ENCODE measurements at places on chromosomes 5 and 9. TPM values are rescaled to one million over a fixed set of nuclear protein-coding genes. Genes with fewer than 3 reads are reported as not detected.

DNA sequence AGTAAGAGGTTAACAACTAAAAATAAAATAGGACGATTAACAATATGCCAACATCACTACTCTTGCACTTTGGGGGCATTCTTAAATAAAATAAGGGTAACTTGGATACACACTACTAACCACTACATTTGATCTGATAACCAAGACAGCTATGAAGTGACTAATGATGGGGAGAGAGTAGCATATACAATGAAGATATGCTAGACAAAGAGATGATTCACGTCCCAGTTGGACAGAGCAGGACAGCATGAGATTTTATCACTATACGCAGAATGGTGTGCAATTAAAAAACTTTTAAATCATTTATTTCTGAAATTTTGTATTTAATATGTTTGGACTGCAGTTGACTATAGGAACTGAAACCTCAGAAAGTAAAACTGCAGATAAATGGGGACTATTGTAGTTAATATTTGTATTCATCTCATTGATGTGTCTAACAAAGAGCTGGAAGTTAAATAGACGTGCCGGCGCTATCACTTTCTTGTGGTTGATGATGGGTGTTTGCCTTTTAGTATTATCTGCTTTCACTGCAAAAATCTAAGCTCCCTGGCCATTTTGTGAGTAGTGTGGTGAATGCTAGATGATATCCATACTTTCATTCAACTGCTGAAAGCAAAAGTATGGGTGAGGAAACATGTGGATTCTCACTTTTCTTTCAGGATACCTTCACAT, 18.7 kb downstream of the GIN1 start:
- DNase-seq, result no peak

DNA sequence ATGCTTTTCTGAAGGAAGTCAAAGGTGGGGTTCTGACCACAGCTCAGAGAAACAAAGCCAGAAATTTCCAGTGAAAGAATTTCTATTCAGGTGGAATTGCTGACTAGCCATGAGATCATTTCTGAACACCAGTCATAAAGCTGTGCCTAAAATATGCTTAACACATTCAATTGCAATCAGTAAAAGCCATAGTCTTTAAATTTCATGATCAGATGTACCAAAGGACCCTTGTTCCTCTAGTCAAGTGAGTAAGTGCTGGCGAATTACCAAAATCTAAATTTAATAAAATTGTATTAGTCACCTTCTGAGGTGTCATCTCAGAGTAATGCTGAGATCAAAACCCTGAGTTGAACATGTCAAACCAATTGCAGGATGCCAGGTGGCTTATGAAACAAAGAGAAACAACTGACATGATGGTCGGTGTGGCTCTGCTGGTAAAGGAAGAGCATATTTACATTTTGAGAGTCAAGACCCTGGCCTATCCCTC, 334.2 kb upstream of the CCNH start:
- DNase-seq, result no peak

DNA sequence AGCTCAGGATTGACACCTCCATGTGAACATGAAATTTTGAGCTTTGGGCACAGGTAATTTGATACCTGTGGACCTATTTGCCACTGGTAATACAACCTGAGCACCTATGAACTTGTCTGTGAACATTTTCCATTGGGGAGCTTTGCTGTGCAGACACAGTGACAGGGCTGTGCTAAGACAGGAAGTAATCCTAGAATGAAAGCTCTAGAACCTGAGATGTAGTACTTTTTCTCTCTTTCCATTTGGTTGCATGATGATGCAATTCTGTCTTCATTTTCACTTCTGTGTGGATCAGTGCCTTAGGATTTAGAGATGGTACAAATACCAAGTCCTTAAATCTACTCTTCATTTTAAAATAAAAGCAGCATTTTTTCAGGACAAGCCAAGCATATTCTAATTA, 216.9 kb downstream of the NR3C1 start:
- no peak for DNase-seq

- no peak for DNase-seq
Observed at GRCh38 chr5:54721951-54722654, 204.5 kb downstream of the SNX18 start.

The PRRX2 gene
- 20.1 TPM for total RNA-seq

DNA sequence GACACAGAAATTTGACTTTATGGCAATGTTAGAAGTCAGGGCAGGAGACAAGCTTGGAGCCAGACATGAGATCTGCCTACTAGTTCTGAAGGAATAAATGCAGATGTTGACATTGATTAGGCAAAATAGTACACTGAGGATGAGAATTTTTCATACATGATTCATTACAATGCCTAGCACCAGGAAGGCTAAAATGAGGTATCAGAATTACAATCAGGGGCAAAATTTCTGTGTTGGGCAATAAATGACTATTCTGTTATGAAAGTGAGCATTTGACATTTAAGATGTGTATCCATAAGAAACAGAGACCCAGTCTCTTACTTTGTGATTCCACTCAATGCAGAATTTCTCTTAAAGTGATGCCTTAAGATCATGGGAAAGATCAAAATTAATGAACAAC, 92.4 kb upstream of the CDH10 start:
- DNase-seq, result no peak

Data from MG63 (cell line).